Ammon's horn (tissue), 1 donor: ENCODE measurements at places on chromosomes 5 and 9.
A peak's percentile ranks its signal among the peaks of the same experiment; 100 is the strongest.

- no peak for DNase-seq
Measured at GRCh38 chr5:130689831-130690230, 475.2 kb downstream of the HINT1 start.

- DNase-seq = no peak
Measured at GRCh38 chr5:125181159-125181558, 434.7 kb upstream of the ZNF608 start.

DNA sequence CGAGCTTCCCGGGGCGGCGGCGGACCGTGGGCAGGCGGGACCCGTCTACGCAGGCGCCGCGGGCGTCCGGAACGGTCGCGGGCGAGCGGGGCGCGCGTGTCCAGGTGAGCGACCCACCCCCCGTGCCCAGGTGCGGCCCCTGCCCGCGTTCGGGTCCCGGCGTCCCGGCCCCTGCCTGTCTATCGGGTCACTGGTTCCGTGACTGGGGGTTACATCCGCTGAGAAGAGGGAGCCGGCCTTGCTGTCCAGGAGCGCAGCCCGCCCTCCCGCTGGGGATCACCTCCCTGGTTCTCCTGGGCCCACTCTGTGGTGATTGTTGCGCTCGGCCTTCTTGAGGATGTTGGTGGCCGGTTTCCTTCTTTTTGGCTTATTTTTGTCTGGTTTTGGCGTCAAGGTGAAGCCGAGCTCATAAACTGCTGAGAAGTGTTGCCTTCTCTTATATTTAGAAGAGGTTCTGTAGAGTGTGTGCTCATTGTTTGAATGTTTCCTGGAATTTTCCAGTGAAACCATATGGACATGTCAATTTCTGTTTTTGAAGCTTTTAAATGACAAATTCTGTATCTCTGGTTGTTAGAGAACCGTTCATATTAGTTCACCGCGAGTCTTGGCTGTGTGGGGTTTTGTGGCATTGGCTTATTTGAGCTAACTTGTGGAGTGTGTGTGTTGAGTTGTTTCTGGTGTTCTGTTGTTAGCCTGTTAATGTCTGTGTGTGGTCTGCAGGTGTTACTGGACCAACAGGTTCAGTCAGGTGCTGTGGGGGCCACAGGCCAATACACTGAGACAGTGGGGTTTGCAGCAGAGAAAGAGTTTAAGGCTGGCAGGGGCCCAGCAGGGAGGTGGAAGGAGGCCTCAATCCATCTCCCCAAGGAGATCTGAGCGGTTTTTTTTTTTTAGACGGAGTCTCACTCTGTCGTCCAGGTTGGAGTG is 621 bp downstream of the CEP72 start:
- peak; percentile 13 for DNase-seq

DNA sequence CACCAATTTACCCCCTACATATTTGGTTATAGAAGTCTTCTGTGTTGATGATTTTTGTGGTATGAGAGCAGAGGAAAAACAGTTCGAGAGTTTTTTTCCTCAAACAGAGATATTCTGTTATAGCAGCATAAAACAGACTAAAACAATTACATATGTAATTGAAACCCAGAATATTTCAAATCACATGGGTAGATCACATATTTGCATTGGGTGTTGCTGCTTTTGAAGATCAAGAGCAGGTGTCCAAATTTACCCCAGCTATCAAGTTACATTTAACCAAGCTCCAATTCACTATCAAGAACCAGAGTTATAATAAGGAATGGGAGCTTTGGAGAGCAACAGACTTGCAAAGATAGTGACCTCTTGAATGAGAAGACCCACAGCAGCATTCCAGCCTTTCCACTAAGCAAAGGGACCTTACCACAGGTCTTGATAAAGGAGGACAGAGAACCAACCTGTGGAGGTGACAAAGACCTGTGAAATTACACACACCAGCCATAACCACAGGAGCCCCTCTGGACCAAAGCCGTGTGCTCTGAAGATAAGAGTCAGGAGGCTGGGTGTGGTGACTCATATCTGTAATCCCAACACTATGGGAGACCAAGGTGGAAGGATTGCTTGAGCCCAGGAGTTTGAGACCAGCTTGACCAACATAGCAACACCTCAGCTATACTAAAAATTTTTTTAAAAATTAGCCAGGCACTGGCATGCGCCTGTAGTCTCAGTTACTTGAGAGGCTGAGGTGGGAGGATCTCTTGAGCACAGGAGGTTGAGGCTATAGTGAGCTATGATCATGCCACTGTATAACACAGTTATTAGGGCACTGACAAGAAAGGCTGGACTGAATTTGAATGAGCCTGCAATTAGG is 4.0 kb upstream of the CCL28 start:
- DNase-seq = no peak

DNA sequence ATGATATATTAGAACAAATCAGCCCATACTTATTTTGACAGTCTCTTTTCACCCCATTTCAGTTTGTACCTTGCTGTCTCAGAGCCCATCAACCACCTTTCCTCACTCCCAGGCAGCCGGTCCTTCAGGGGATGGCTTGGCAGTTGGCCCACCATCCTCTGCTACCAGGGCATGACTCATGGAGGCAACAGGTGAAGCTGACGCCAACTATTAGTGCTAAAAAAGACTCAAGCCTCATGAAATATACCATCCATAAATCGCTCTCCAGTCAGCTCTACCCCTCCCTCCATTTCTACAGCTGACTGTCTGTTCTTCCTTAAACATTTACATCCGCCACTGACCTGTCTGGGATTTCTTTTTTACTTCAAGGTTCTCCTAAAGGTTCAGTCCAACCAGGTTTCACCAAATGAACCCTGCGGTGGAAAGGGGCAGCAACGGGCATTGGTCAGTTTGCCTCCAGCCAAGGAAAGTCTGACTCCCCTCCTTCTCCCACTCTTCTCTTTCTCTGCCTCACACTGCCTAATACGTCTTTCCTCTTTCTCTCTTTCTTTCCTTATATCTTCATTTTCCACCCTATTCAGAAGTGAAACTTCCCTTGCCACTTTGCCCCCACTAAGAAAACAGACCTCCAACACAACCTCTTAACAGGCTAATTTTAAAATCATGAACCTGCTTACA is 439.1 kb downstream of the RAB3C start:
- no peak for DNase-seq

GRCh38 chr5:149143470-149143869 is 2.2 kb downstream of the ABLIM3 start:
- no peak for DNase-seq

GRCh38 chr9:97978371-97979130 is 4.6 kb upstream of the ANP32B start:
- DNase-seq = no peak

DNA sequence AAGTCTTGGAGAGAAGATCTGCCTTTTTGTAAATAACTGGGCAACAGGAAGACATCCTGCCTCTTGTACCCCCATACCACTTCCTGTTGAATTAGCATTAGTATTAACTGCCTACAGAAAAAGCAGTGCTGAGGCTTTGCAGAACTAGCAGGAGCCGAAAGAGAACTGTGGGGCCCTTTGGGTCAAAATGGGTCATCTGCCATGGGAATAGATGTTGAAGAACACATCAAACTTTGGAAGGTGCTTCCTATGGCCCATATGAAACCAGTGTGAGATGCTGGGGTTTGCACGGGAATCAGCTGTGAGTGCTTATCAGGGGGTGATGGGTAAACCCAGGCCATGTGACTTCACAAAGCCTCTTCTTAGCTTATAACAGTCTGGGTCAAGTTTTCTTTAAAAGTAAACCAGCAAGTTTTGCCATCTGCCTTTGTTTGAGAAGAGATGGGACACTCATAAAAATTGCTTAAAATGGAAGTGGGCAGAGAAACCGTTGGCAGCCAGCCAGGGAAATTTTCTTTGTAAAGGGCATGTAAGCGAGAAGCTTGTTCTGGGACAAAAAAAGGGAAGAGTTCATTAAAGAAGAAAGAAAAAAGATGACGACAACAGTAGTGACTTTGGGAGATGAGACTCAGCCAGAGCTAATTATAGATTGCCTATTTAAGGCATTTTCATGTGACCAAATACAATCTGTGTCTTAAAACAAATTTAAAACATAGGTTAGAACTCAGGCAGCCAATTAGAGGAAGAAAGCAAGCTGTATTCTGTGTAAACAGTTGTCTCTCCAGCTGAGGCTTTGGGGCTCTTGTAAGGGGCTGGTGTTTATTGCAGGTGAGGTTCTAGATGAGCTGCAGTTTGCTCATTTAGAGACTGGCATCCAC is 4.4 kb downstream of the SLC25A25 start:
- DNase-seq = peak; percentile 71

GRCh38 chr9:6681957-6682501 is 36.5 kb upstream of the GLDC start:
- no peak for DNase-seq
